ENCODE measurements at places on chromosomes 1 and 21. TPM values are rescaled to one million over a fixed set of nuclear protein-coding genes. Genes with fewer than 3 reads are reported as not detected.

The TRIM63 gene
- total RNA-seq, result 123 TPM

The CNR2 gene
- total RNA-seq, result not detected

GRCh38 chr21:14114251-14114650, 96.5 kb downstream of the LIPI start:
- DNase-seq, result no peak

GRCh38 chr1:205337481-205337880, 15.9 kb upstream of the NUAK2 start:
- DNase-seq, result no peak

DNA sequence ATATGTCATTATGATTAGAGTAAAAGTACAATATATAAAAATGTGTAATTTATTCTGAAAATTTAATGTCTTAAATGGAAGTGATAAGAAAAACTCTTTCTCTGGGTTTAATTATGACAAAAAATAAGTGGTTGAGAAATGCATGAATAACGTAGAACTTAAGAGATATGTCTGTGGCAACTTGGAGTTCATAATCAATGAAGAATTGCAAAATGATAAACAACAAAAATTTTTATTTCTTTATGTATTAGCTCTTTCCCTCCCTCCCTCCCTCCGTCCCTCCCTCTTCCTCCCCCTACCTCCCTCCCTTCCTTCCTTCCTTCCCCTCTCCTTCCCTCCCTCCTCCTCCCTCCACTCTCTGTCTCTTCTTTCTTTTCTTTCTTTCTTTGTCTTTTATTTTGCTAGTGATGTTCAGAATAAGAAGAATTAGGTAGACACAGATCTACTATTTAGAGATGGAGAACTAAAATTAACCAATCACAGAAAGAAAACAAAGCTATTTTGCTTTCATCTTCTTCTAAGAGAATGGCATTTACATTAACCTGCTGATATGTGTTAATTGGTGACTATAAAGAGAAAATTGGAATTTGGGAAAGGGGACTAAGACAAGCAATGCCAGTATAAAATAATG, 96.3 kb upstream of the PDC start:
- DNase-seq, result no peak

- no peak for DNase-seq
Measured at GRCh38 chr1:21260405-21261125, 29.7 kb downstream of the ECE1 start.

The TPTE gene
- not detected for total RNA-seq

The NBPF4 gene
- not detected for total RNA-seq

GRCh38 chr1:176994931-176995596, 169.4 kb downstream of the ASTN1 start:
- DNase-seq, result no peak

The CYP4Z1 gene
- not detected for total RNA-seq

All from cardiac septum (tissue), 1 donor.